ENCODE measurements at places on chromosomes 13 and 19. TPM values are rescaled to one million over a fixed set of nuclear protein-coding genes. Genes with fewer than 3 reads are reported as not detected.

Gene RNF17
- total RNA-seq, result not detected

Gene IL4I1
- total RNA-seq, result 1.4 TPM

DNA sequence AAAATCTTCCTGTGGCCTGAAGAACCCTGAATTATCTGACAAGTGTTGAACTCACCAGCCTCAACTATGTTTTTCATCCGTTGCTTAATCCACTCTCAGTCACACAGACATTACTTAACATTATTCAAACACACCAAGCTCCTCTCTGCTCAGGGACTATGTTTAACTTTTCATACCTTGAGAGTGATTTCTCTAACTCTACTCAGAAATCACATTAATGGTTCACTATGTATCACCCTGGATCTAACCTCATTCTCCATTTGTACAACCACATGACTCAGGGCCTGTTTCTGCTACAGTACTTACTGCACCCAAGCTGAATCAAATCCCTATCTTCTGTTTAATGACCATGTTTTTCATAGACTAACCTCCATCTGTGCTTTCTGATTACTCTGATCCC is 553.7 kb upstream of the PRR20A start:
- no peaks in the 10 kb centered on the region for H3K4me1 ChIP-seq
- no peak for DNase-seq
- H3K4me3 ChIP-seq, result no peak overlapping the region

Gene CGB5
- total RNA-seq, result not detected

DNA sequence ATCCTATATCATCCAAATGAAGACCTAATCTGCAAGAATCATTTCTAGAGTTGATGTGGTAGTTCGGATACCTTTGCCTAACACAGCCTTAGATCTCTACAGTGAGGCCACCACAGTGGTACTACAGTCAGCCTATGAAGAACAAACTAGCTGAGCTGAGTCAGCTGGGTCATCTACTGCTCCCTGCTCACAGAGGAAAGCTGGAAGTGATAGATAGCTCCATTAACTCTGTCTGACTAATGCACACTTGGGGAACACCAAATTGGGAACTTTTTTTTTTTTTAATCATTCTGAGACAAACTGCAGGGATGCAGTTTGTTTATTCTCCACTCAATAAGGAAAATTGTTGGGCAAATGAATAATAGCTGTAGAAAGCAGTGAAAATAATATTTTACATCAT is 1160.6 kb downstream of the PCDH9 start:
- H3K27me3 ChIP-seq, result no peaks in the 10 kb centered on the region
- no peak overlapping the region for H3K4me3 ChIP-seq
- no peaks in the 10 kb centered on the region for H3K36me3 ChIP-seq
- no peak overlapping the region for H3K27ac ChIP-seq
- no peaks in the 10 kb centered on the region for H3K4me1 ChIP-seq

GRCh38 chr19:33207040-33207620 is 13.0 kb downstream of the LRP3 start:
- H3K4me1 ChIP-seq, result no peaks in the 10 kb centered on the region
- H3K27me3 ChIP-seq, result no peaks in the 10 kb centered on the region
- no peaks in the 10 kb centered on the region for H3K36me3 ChIP-seq
- H3K4me3 ChIP-seq, result no peak overlapping the region

DNA sequence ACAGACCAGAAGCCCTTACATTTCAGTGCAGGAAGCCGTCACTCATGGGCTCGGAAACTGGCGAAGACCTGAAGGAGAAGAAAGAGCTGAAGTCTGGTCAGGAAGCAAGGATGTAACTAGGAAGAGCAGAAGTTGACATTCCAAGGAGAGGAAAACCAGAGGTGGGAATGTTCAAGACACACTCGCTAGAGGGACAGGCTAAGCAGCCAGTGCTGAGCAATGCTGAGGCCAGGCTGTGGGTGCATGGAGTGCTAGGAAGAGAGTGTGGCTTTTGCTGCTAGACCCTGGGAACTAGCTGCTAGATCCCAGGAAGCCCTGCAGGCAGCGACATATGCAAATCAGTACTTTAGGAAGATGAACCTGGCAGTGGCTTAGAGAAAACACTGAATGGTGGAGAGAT is 12.1 kb upstream of the URAD start:
- no peaks in the 10 kb centered on the region for H3K27me3 ChIP-seq
- H3K4me3 ChIP-seq, result no peak overlapping the region
- no peak for DNase-seq
- H3K4me1 ChIP-seq, result no peaks in the 10 kb centered on the region

- no peak overlapping the region for H3K27ac ChIP-seq
- H3K27me3 ChIP-seq, result peaks cover 2% of the 10 kb centered on the region
- no peak overlapping the region for H3K4me3 ChIP-seq
- no peaks in the 10 kb centered on the region for H3K36me3 ChIP-seq
- H3K4me1 ChIP-seq, result peaks cover 2% of the 10 kb centered on the region
Observed at GRCh38 chr13:33937373-33938098, 119.6 kb downstream of the RFC3 start.
